ENCODE measurements at places on chromosomes 4 and X. TPM values are rescaled to one million over a fixed set of nuclear protein-coding genes. Genes with fewer than 3 reads are reported as not detected.

- no peak for DNase-seq
Measured at GRCh38 chr4:185945906-185946305, 123.0 kb upstream of the TLR3 start.

- DNase-seq = no peak
Measured at GRCh38 chr4:120749445-120750151, 172.9 kb downstream of the PRDM5 start.

Gene HS6ST2
- polyA plus RNA-seq = 0.41 TPM

GRCh38 chrX:2385224-2385623 lies 115.6 kb downstream of the DHRSX start:
- DNase-seq = no peak

Gene GPR82
- polyA plus RNA-seq = not detected

DNA sequence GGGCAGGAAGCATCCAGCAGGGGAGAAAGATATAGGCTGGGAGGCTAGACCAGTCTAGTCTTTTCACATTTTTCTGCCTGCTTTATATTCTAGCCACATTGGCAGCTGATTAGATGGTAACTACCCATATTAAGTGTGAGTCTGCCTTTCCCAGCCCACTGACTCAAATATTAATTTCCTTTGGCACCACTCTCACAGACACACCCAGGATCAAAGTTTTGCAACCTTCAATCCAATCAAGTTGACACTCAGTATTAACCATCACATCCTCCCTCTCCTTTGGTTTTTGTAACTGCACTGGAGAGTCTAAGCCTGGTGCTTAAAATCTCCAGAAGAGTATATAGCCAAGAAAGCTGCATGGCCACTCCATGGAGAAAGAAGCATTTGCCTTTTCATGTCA lies 560.4 kb downstream of the GRXCR1 start:
- no peak for DNase-seq

All from brain (organoid and tissue), 16 donors.